Activated CD4-positive, alpha-beta T cell treated with anti-CD3 and anti-CD28 coated beads, Interleukin-2, amount 50 U/mL, for 24 hours (primary cell): ENCODE measurements at places on chromosomes 16 and 17.

DNA sequence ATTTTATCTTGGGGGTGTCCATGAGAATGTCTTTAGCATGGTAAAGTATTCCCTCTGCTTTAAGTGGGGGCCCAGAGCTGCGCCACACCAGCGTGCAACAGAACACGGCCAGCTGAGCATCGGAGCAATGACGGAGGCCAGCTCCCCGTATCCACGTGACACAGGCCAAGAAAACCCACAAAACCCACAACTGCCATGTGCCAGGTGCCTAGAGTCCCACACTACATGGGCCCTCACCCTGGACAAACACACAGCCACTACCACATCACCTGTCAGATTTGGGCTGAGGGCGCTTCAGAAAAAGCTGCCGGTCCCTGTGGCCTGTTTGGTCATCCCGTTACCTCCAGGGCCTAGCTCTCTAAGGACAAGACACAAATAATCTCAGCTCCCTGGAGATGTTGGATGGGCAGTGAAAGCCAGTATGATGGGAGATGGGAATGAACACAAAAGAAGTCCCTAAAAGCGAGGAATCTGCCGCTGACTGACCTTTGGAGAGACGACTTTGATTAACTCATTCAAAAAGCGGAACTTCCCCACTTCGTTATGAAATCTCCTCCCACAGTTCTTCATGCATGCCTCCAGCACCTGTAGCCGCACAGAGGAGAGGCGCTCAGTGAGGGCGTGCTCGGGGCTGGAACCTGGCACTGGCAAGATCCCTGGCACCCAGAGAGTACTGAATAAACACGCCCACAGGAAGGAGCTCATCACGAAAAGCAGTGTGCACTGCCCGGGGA is 17.1 kb downstream of the GGA3 start:
- no peak for DNase-seq

- DNase-seq: no peak
Observed at GRCh38 chr16:52492789-52493357, 54.1 kb downstream of the TOX3 start.

DNA sequence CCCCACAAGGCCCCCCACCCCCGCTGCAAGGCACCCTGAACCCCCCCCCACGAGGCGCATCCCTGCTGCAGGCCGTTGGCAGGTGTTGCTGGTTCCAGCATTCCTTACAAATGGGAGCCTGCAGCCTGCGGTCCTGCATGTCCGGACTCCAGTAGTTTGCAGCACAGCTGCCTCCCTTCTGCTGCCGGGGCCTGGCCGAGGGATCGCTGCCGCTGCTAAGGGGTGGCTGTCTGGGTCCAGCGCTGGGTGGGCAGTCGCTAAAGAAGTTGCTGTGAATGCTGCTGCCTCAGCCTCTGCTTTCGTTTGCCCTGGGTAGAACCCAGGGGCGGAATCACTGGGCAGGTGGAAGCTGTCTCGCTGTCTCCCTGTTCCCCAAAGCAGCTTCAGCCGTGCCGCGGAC is 11.8 kb downstream of the UTS2R start:
- DNase-seq: no peak

DNA sequence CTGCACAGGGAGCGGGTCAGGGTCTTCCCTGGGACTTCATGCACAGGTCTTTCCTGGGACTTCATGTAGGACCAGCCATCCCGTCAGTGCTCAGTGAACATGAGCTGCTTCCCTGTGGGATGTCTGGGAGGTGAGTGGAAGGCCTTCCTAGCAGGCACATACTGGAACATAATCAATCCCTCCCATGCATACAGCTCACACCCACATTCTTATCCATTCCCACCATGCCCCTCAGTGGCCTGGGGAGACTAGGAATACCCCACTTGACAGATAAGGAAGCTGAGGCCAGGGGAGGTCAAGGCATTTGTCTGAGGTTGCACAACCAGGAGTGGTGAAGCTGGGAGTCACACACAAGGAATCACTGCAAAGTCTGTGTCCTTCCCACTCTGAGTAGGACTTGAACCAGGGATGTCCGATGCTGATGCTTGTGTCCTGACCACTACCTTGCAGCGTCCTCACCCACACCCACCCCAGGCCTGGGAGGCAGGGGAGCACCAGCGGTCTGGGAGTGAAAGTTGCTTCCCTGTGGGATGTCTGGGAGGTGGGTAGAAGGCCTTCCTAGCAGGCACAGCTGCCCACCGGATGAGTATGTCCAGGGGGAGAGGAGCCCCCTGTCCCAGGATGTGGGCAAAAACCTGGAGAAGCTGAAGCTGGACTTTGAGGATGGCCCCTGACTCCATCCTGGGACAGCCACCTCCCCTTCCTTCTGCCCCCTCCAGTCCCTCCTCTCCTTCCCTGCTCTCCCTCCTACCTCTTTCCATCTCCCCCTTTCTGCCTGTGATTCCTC is 1.0 kb upstream of the NLRC5 start:
- DNase-seq: no peak

GRCh38 chr16:77331802-77332586 is 102.8 kb downstream of the ADAMTS18 start:
- no peak for DNase-seq

GRCh38 chr17:45953561-45953960 is 45.5 kb upstream of the STH start:
- no peak for DNase-seq

GRCh38 chr16:69408475-69408874 is 15.9 kb upstream of the CYB5B start:
- no peak for DNase-seq

- no peak for DNase-seq
Observed at GRCh38 chr16:83588070-83588469, 219.7 kb upstream of the HSBP1 start.

DNA sequence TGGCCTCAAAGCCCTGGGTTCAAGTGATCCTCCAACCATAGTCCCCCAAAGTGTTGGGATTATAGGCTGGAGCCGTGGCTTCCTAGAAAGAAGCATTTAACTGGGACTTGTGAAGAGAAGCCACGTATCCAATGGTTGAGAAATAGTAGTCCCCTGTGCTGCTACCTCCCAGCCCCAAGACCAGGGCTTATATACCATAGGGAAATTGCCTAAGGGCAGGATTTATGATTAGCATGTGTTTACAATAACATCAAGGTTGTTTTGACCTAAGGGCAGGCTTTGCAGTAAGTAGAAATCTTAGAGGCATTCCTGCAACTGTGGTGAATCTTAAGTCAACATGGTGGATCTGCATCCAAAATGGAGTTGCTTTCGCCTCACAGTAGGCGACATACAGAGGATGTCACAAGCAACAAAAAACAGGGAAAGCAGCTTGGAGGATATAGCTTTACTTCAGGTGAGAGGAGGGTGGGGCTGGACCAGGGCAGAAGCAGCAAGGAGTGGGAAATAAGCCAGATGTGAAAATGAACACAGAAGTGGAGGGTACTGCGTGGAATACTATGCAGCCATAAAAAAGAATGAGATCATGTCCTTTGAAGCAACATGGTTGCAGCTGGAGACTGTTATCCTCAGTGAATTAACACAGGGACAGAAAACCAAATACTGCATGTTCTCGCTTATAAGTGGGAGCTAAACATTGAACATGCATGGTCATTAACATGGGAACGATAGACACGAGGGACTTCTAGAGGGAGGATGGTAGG is 18.7 kb upstream of the NSMCE1 start:
- DNase-seq: no peak
